Activated naive CD8-positive, alpha-beta T cell treated with anti-CD3 and anti-CD28 coated beads, Interleukin-2, amount 50 U/mL, for 24 hours (primary cell): ENCODE measurements at places on chromosomes 5 and 9.
A peak's percentile ranks its signal among the peaks of the same experiment; 100 is the strongest.

DNA sequence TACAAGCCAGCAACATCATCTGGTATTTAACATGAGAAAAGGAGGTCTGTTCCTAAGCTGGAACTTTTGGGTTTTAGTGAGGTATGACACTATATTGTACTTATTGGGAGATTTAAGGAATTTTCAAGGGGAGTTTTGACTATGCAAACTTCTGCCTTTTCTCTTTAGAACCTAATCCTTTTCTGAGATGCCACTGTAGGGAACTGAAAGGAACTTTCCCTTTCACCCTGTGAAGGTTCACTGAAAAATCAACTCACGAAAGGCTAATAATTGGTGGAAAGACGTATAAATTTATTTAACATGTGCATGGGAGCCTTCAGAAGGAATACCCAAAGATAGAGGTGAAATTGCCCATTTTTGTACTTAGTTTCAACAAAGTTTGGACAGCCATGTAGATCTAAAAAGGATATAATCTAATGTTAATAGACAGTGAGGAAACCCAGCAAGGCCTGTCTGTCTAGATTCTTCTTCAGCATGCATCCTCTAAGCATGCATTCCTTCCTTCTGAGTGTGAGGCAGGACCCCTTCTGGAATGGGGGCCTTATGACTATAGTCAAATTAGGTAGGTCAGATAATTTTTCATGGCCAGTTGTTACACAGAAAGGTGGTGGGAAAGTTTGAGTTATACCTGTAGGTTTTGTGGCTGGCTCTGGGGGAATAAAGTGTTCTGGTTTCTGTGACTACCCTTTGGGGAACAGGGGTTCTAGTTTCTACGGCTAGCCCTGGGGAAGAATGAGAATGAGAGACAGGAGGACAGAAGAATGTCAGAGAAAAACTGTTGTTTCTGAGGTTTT lies 200.3 kb downstream of the C9orf152 start:
- DNase-seq, result no peak

- DNase-seq, result no peak
These were observed 8.7 kb downstream of the PAPPA start for GRCh38 chr9:116162241-116162781.

DNA sequence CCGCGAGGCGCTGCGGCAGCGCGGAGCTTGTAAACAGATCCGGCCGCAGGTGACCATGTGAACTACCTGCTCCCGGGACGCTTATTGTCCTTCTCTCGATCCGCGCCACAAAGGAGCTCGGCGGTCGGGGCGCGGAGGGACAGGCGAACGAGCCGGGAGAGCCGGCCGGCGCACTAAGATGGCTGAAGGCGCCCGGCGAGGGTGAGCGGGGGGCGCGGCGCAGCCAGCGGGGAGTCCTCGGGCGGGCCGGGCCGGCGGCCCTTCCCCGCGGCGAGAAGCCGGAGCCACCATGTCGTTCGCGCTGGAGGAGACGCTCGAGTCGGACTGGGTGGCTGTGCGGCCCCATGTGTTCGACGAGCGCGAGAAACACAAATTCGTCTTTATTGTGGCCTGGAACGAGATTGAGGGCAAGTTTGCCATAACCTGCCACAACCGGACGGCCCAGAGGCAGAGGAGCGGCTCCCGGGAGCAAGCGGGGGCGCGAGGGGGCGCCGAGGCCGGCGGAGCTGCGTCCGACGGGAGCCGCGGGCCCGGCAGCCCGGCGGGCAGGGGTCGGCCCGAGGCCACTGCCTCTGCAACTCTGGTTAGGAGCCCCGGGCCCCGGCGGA lies 535 bp downstream of the JMY start:
- peak; percentile 39 for DNase-seq

DNA sequence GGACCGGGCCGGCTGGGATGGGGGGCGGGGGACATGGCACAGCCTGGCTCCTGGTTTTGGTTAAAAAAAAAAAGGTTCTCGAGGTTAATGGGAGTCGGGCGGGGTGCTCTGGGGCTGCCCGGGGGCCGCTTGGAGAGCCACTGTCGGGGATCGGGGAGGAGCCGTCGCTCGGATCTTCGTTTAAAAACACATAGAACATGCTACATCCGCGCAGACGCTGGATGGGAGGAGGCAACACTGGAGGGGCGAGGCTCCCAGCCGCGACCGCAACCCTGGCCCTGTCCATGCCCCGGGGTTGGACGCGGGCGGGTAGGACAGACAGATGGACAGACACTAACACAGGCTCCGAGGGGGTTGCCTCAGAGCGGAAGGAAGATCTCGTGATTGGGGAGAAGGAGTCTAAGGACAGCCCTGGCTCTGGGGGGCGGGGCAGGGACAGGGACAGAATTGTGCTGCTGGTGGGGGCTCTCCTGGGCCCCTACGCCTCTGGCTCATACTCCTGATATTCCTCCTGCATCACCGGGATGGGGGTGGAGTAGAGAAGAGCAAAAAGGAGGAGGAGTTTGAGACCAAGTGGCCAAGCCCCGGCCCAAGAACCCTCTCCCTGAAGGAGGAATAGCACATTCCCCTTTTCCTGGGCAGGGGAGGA lies 9.9 kb downstream of the SNCB start:
- DNase-seq, result no peak
